ENCODE measurements at places on chromosomes 13 and 19.

DNA sequence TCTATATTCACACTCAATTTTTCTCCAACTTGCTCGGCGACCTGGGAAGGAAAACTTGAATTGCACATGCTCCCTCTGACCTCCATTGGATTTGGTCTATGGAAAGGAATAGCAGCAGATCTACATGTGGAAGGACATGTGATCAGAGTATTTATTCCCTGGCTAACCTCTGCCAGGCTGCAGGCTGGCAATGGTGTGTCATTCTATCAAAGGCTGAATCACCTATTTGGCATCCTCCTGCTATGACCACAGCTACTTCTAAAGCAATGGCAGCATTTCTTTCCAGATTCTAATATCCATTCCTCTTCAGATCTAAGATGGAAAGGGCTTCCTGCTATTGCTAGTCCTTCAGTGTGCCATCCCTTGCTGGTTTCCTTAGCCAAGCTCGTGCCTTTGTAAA, 144.3 kb upstream of the FREM2 start:
- peak; percentile 89 for DNase-seq

DNA sequence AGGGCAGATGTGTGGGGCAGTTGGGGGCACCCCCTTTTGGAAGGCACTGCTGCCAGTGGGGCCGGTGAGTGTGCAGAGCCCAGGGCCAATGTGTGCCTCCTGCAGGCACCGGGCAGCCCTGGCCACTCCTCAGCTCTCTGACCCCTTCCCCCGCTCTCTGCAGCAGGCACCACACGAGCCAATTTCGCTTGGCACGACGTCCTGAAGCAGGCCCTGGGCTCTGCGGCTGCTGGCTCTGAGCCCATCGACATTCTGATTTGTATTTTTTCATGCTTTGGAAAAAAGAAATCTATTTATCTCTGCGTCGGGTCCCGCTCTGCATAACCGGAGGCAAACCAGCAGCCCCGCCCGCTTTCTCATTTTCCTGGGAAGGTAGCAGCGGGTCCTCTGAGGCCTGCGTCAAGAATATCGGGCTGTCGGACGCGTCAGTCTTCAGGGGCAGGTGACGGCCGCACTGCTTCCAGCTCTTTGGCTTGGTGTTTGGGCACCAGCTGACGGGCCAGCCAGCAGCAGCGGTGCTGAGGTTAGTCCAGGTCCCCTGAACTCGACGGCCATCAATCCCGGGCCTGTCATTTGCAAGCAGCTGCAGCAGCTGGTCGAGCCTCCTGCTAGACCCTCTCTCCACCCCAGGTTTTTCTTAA, 134.3 kb downstream of the KDM4B start:
- DNase-seq = peak; percentile 3

DNA sequence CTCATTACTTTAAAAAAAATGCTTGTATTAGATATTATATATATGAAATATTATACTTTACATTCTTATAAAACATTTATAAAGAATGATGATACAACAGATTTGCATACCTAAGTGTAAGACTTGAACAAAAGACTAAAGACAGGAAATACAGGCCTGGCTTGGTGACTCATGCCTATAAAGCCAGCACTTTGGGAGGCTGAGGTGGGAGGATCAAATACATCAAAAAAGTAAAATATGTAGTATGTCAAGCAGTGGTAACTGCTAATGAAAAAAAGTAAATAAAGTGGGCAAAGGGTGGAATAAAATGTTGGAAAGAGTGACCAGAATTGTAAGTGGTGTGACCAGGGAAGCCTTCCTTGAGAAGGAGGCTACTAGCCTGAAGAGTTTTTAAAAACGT, 133.7 kb downstream of the GGACT start:
- peak; percentile 26 for DNase-seq

GRCh38 chr13:47480951-47481350, 520.1 kb downstream of the SUCLA2 start:
- no peak for DNase-seq

- no peak for DNase-seq
Observed at GRCh38 chr13:25266706-25267105, 20.6 kb downstream of the MTMR6 start.

- DNase-seq = no peak
Observed at GRCh38 chr13:106329941-106330340, 205.5 kb downstream of the EFNB2 start.

DNA sequence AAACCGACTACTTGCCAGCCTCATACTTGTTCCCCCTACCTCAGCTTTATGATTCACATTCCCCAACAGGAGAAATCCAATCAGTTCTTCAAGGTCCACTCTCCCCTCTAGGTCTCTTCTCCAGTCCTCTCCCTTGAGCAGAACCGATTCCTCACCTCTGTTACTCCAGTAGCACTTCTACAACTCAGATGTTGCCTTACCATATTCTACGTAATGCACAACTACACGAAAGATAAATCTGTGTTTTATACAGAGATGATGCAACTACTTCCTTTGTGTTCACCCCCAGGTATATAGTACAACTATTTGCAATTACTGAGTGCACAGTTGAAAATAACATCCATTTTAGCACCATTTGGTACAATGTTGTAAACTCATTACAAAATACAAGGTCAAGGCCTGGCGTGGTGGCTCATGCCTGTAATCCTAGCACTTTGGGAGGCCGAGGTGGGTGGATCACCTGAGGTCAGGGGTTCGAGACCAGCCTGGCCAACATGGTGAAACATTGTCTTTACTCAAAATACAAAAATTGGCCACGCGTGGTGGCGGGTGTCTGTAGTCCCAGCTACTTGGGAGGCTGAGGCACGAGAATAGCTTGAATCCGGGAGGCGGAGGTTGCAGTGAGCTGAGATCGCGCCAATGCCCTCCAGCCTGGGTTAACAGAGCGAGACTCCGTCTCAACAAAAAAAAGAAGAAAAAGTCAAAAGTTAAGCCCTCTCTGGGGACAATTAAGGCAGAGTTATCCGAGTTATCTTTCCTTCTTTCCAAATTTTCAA, 2.8 kb upstream of the WBP4 start:
- DNase-seq = peak; percentile 36

- no peak for DNase-seq
Observed at GRCh38 chr19:31232871-31233270, 116.4 kb downstream of the TSHZ3 start.

DNA sequence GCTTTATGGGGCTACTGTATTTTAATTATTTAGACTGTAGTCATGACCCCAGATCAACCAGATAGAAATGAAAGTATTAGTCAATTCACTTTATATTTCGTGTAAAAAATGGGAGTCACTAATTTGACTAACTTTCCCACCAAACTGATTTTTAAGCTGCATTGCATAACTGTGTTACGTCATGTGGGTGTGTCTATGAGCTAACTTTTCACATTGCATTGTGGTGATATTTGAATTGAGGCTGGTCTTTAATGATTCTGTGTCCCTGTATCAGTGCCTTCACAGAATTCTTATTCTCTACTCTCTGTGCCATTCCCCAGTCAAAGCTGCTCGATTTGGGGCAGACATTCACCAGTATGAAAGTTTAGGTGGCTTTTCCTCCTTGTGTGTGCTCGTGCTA, 172.7 kb upstream of the MAB21L1 start:
- peak; percentile 10 for DNase-seq

GRCh38 chr13:72457151-72457550, 270.3 kb downstream of the MZT1 start:
- DNase-seq = no peak

DNA sequence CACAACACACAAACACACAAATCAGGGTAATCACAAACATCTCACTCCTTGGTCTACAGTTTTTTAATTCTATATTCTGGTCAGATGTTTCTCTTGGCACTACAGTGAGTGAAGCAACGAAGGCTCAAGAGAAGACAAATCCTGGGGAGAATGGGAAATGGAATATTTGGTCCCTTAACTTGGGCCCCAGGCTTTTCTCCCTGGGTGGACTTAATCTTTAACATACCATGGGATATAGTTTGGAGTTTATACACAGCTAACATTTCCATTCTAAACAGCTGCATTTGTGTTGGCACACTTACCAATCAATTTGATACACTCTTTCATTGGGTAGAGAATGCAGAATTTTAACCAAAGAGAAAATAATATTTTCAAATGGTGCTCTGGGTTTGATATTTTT, 1132.6 kb upstream of the SLC10A2 start:
- DNase-seq = no peak

GRCh38 chr13:109468123-109468522, 318.3 kb downstream of the IRS2 start:
- peak; percentile 13 for DNase-seq

GRCh38 chr19:13036366-13036976, 41.2 kb downstream of the NFIX start:
- no peak for DNase-seq

DNA sequence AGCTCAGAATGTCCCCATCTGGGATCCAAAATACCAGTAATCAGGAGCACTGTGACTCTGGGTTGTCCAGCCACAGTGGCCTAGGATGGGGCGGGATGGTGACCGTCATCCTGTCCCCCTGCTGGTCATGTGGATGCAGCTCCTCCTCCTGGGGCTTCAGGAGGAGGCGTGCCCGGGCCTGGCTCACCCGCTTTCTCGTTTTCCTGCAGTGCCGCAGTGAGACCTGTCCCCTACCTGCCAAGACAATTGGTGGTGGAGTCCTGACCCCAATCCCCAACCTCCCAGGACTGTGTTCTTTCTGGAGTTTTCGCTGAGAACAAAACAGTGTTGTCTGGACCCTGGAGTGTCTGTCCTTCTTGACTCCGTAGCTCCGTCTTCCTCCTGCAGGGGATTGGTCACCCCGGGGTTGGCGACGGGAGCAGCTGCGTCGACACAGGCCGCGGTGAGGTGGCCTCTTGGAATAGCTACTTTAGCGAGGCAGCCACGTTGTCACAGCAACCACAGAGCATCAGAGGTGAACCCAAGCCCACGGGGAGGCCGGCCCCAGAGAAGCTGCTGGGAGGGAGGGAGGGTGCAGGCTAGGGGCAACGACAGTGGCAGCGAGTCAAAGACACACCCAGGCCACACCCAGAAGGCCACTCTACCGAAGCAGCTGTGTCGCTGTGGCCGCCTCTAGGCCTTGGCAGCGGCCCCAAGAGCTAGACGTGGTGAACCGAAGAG, 10.2 kb upstream of the EMC10 start:
- DNase-seq = peak; percentile 7

DNA sequence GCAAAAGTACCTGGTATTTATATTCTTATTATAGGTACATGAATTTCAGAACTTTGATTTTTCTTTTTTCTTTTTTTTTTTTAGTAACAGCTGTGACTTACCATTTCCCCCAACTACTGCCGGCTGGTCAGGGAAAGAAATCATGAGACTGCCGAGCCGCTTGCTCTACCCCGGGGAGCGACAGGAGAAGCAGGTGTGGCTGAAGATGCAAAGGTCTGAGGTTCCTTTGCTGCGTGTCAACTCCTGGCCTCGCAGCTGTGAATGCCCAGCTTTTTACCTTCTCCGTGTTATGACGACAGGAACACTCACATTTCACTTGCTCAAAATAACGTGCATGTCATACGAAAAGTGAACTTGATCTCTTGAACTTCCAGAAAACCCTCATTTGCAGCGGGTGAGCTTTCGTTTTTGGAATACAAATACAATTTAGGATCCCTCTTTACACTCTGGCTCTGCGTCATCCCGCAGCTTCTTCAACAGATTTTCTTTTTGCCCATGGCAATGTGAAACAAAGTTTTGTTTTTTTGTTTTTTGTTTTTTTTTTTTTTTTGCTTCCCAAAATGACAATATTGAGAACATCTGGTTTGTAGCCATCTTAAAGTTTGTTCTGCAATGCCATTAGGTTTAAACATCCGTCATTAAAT, 117.9 kb downstream of the EFNB2 start:
- DNase-seq = no peak

DNA sequence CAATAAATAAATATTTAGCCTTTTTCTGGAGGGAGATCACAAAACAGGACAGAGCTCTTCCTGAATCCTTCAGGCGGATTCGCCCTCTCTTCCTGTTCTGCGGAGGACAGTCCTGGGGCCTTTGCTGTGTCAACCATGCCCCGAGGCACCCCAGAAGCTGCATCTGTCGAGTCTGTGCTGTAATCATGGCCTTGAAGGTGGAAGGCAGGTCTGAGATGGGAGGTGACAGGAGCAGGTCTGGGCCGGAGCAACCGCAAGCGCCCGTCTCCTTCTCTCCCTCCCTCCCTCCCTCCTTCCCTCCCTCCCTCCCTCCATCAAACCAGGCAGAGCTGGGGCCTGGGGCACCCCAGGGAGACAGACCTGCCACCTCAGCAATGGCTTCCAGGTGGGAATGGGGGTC, 4.6 kb upstream of the FXYD3 start:
- no peak for DNase-seq

- DNase-seq = no peak
Observed at GRCh38 chr19:6663236-6664201, 6.4 kb downstream of the TNFSF14 start.

DNA sequence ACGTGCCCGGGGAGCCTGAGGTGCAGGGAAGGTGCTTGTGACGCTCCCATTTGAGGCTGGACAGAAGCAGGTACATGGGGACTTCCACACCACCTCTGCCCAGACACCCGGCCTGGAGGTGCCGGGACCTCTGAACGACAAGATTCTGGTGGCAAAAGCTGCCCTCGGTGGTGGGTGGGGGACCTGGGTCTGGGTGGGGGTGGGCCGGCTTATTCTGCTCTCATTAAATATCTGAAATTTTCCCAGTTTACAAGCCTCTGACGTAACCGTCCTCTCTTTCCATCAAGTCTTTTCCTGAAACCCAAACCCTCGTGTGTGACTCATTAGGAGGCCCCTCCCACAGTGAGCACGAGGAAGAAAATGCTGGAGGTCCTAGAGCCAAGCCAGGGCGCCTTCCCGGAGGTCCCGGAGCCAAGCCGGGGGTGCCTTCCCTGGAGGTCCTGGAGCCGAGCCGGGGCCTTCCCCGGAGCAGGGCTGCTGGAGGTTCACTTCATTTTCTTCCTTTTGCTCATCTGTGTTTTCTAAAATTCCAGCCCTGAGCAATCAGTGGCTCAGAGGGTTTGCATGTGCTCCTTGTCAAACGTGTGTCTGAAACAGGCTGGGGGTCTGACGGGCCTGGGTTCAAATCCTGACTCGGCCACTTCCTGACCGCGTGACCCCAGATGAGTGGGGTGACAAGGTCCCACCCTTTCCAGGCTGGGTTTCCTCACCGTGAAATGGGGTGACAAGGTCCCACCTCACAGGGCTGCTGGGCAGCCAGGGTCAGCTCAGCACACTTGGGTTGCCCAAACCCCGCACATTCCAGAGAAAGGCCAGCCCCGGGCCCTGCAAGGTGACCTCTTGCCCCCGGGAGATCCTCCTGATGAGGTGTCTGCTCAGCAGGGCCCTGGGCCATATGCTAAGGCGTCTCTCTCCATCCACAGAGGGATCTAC, 10.0 kb downstream of the CFD start:
- DNase-seq = peak; percentile 43

DNA sequence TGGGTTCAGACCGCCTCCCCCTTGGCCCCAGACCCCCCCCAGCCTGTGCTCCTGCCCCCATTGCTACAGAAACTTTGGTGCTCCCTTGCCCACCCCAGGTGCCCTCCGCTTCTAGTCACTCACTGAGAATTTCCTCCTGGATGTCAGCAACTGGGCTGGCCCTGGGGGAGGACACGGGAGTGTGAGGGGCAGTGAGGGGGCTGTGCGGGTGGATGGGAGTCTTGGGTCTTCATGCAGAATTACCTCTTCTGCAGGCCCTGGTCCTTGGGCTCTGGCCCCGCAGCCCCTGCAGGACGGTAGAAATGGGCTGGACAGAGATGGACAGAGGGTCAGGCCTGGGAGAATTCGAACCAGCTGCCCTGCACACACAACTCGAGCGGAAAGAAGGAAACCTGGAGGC, 4.8 kb downstream of the LILRB5 start:
- DNase-seq = no peak

- peak; percentile 18 for DNase-seq
Observed at GRCh38 chr13:50909605-50910484, at the start of gene RNASEH2B. TSS of gene RNASEH2B (plus strand) at chr13:50909791. CDS start at chr13:50910077, 286 bp downstream.
